Brain pericyte (primary cell): ENCODE measurements at places on chromosomes 12 and 14.
A peak's percentile ranks its signal among the peaks of the same experiment; 100 is the strongest.

DNA sequence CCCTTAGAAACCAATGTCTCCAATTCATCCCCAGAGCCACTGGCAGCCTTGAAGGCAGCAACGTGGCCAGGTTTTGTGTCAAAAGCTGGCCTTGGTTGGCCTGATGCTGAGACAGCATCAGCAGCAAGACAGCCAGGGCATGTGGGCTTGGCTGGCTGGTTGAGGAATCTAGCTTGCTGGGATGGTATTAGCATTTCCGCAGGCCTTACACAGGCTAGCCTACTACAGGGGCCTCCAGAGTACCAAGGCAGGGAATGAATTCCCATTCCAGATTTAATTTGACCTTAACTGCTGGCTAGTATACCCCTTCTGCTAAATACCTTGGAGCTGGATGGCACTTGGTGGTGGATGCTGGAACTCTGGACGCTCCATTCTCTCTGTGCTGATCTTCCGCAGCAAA is 15.8 kb downstream of the NGDN start:
- DNase-seq = no peak

DNA sequence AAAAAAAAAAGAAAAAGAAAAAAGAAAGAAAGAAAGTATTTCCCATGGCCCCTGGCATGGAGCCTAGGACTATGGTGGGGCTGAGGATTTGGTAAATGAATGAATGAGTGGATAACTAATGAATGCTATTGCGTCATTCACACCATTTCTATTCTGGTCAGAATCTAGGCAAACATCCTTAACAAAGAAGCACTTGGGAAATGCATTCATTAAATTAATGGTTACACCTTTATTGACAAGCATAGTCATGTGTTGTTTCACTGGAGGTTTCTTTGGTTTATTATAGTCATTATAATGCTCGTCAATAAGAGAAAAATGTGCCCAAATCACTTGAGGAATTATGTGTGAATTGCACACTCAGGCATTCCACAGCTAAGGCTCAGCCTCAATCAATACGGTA is 13.6 kb upstream of the AQP2 start:
- DNase-seq = no peak

GRCh38 chr14:105329411-105330150 is 15.0 kb downstream of the PACS2 start:
- DNase-seq = no peak

GRCh38 chr12:40241741-40242140 is 16.9 kb downstream of the LRRK2 start:
- DNase-seq = no peak

GRCh38 chr14:97490521-97491070 is 693.4 kb downstream of the VRK1 start:
- DNase-seq = no peak

- peak; percentile 44 for DNase-seq
Observed at GRCh38 chr12:83461336-83461935, 774.7 kb downstream of the TMTC2 start.

DNA sequence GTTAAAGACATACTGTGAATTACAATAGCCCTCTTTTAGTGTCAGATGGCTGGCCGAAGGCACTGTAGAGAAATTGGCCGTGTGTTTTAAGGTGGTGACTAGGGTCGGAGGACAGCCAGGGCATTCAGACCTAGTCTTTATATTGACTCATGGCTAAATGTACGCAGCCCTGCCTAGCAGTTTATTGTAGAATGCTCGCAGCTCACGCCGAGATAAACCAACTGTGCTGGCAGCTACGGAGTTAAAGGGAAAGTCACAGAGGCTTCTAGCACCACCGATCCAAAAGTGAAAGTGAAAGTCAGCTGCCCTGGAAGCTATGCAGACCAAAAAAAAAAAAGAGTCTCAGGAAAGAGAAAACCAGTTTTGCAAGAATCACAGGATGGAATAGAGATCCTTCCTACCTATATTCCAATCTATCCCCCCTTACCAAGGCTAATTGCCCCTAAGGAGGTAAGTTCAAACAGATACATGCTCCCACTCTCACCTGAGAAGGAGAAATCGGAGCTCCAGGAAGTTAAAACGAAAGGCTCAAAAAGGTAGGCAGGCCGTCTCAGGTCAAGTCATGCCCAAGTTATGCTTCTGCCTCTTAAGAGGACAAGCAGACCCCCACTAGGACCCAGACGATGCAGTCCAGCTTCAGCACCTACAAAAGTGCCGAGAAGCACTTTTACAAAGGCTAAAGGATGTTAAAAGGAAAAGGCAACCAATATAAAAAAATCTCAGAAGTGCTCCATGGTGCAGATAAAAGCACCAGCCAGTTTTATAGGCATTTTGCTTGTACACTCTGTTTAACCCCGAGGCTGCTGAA is 24.8 kb downstream of the KLRK1 start:
- peak; percentile 31 for DNase-seq

GRCh38 chr14:99592933-99593753 is 10.9 kb downstream of the CCDC85C start:
- DNase-seq = no peak

GRCh38 chr12:132689227-132689626 is 1.8 kb downstream of the PXMP2 start:
- DNase-seq = no peak

DNA sequence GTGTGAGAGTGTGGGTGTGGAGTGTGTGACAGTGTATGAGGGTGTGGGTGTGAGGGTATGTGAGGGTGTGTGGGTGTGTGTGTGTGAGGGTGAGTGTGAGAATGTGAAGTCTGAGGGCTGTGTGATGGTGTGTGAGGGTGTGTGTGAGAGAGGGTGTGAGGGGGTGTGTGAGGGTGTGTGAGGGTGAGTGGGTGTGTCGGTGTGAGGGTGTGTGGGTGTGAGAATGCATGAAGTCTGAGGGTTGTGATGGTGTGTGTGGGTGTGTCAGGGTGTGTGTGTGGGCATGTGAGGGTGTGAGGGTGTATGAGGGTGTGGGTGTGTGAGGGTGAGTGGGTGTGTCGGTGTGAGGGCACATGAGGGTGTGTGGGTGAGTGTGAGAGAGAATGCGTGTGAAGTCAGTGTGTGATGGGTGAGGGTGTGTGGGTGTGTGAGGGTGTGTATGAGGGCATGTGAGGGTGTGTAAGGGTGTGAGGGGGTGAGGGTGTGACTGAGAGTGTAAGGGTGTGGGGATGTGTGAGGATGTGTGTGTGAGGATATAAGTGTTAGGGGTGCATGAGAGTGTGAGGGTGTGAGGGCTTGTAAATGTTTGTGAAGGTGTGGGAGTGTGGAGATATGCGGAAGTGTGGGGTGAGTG is 36.4 kb downstream of the TMEM121 start:
- DNase-seq = no peak

GRCh38 chr14:79915406-79915805 is 295.9 kb downstream of the DIO2 start:
- DNase-seq = no peak

GRCh38 chr14:105315941-105316576 is 1.5 kb downstream of the PACS2 start:
- no peak for DNase-seq
